ENCODE measurements at places on chromosomes 3 and 15. TPM values are rescaled to one million over a fixed set of nuclear protein-coding genes. Genes with fewer than 3 reads are reported as not detected.

- no peak for DNase-seq
Observed at GRCh38 chr15:89400782-89401545, 66.3 kb upstream of the POLG start.

- peak; percentile 28 for DNase-seq
Observed at GRCh38 chr3:123099331-123100192, 32.7 kb downstream of the PDIA5 start.

DNA sequence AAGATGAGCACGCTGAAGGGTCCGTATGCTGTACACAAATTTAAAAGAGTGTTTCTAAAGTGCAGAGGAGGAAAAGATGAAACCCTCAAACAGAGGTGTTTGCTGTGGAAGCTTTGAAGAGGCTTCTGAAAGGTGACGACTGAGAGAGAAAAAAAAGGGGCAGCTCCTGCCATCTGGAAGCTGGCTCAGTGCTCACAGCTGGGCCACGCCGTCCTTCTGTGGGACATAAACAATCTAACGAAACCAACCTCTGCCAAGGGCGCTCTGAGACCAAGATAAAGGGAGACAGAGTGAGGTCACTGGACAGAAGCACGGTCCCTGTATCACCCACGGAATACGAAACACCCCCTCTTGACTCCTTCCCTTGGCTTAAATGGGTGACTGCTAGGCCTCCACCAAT is 96.3 kb upstream of the SLC6A6 start:
- no peak for DNase-seq

- DNase-seq, result no peak
Observed at GRCh38 chr3:130626049-130626448, 109.1 kb downstream of the COL6A6 start.

DNA sequence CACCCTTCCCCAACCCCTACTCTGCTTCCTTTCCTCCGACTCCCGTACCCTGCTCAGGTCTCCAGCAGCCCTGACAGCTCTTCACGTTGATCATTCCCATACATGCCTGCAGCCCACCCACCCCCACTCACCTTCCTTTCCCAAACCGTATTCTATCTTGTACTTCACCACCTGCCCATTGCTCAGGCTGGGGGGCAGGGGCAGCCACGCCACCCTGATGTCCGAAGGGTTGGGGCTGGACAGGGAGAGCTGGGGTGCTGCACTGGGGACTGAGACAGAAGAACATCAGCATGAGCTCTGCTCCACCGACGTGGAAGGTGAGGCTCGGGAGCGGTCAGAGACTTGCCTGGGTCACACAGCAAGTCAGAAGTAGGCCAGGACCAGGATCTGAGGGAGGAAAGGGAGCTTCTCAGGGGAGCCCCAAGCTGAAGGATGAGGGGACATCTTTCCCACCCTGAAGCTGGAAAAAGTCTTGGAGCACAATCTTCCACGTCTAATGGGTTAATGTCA is 16.5 kb upstream of the IGDCC3 start:
- no peak for DNase-seq

- no peak for DNase-seq
Observed at GRCh38 chr3:186938716-186939115, 8.4 kb downstream of the ST6GAL1 start.

- no peak for DNase-seq
Observed at GRCh38 chr15:81074773-81075172, 59.3 kb upstream of the CFAP161 start.

GRCh38 chr3:193229851-193230420 is 11.1 kb upstream of the PLAAT1 start:
- DNase-seq, result peak; percentile 23

DNA sequence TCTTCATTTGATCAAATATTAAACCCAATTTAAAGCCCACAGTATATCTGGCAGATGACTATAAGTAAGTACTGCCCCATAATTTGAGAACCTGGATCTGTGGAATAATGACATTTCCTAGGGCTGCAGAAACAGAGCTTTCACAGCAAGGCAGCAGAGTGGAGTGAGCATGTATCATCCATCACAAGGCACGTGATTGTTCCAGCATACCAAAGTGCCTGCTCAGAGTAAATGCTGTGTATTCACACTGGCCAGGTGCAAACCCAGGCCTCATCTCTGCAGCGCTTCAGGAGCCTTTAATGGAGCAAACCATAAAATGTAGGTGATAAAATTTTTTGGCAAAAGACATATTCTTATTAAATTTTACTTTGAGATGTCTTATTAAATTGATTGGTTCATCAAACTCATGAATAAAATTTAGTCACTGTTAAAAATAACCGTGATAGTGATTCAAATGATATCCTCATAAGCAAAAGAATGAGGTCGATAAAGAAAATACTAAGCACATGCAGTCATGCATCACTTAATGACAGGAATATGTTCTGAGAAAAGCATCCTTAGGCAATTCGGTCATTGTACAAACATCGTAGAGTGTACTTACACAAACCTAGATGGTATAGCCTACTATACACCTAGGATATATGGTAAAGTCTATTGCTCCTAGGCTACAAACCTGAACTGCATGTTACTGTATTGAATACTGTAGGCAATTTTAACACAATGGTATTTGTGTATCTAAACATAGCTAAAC is 99.3 kb upstream of the SLC24A5 start:
- DNase-seq, result no peak

DNA sequence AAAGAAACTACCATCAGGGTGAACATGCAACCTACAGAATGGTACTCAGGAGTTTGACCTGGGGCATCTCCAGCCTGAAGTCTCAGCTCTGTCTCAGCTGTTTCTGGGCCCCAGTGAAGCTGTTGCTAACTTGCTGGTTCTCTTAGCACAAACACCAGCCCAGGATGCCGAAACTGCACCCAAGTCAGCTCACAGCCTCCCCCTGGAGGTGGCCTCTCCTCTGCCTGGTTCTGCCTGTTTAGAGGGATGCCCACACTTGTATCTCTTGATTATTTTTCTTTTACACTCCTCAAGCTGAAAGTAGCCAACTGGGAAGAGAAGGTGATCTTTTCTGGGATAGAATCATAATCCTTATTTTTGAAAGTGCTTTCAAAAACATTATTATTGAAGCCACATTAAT is 289.0 kb upstream of the RASGRP1 start:
- peak; percentile 80 for DNase-seq

DNA sequence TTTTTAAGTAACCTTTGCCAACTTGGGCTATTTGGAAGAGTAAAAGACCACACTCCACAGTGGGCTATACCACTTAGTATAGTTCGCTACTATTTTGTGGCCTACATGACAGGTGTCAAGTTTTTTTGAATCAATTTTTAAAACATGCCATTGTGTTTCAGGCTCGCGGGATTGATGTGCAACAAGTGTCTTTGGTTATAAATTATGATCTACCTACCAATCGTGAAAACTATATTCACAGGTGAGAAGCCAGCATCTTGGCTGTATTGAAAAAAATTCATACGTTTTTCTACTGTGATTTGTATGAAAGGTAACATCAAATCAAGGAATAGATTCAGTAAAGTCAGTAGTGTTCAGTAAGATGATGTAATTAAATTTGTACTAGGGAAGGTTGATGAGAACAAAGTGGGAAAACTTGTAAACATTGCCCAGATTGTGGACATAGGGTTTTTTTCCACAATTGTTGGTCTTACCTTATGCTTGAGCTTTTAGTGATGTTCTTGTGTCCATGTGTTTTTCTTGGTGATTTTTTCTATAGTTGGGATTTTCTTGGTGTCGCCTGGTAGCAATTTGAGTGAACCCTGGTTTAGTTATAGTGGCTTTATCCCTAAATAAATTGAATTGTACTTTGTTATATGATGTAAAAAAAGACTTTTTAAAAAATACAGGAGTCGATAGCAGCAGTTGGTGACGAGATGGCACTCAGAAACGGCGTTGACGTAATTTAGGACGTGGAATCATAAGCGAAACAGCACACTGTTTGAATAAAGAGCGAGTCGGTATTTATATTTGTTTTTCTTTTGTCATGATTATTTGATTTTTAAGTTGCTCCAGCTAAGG is 4.5 kb downstream of the EIF4A2 start:
- DNase-seq, result no peak

DNA sequence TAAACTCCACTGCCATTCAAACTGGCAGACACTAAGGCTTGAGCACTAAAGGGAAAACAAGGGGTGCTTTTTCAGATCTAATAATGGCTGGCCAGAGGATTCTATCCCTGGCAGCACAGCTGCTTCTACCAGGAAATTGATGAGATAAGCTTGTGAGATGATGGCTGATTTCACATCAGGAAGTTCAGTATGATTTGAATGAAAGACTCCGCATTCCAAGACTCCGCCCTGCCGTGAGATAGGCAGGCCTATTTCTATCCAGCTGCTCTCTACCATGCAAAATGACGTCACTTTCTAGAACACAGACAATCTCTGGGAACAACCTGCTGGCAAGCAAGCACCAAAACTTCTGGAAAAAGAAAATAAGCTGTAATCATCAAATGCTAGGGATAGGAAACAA is 171.8 kb downstream of the WDR76 start:
- peak; percentile 24 for DNase-seq

The GOLGA8G gene
- total RNA-seq, result not detected

The SLC12A1 gene
- total RNA-seq, result 0.19 TPM

The GOLGA8R gene
- total RNA-seq, result 0.17 TPM

The ZNF639 gene
- 58.3 TPM for total RNA-seq

The SLC9A9 gene
- 1.6 TPM for total RNA-seq

The ABI3BP gene
- 0.39 TPM for total RNA-seq
